Epithelial cell of proximal tubule (primary cell): ENCODE measurements at places on chromosomes 1 and 21. TPM values are rescaled to one million over a fixed set of nuclear protein-coding genes. Genes with fewer than 3 reads are reported as not detected.

VWA5B1 gene
- not detected in 2 replicates for total RNA-seq

GNPAT gene
- total RNA-seq, result 35.5 and 46.3 TPM in 2 replicates

SLC6A9 gene
- 1.3 and 4.1 TPM in 2 replicates for total RNA-seq

FLAD1 gene
- total RNA-seq, result 41.9 and 67.5 TPM in 2 replicates

PKNOX1 gene
- total RNA-seq, result 17.5 and 20.3 TPM in 2 replicates

PPCS gene
- total RNA-seq, result 75.5 and 80.5 TPM in 2 replicates

KDM1A gene
- total RNA-seq, result 110 and 136 TPM in 2 replicates

SPRR5 gene
- total RNA-seq, result not detected in 2 replicates

CACHD1 gene
- 5.9 and 6.7 TPM in 2 replicates for total RNA-seq

NUF2 gene
- 39.3 and 43.6 TPM in 2 replicates for total RNA-seq

KRTAP10-10 gene
- not detected in 2 replicates for total RNA-seq

EPHA10 gene
- total RNA-seq, result under 0.01 and 0.17 TPM in 2 replicates

NOS1AP gene
- 0.72 and 2.2 TPM in 2 replicates for total RNA-seq

BMP8B gene
- 0.58 and 1.9 TPM in 2 replicates for total RNA-seq

C1QTNF12 gene
- 1.7 and 5.1 TPM in 2 replicates for total RNA-seq

SPATA21 gene
- total RNA-seq, result not detected in 2 replicates

TMEM269 gene
- total RNA-seq, result not detected in 2 replicates

COL11A1 gene
- total RNA-seq, result 3.3 and 8.2 TPM in 2 replicates

CDA gene
- total RNA-seq, result 6.0 and 10.1 TPM in 2 replicates

LCE3E gene
- not detected in 2 replicates for total RNA-seq

NBPF4 gene
- total RNA-seq, result not detected in 2 replicates

WNT3A gene
- total RNA-seq, result not detected in 2 replicates

ACKR1 gene
- total RNA-seq, result not detected in 2 replicates

NTRK1 gene
- not detected in 2 replicates for total RNA-seq

MYBPH gene
- not detected in 2 replicates for total RNA-seq

ARMH1 gene
- total RNA-seq, result not detected in 2 replicates

CFAP298 gene
- total RNA-seq, result 61.3 and 70.5 TPM in 2 replicates

CELSR2 gene
- total RNA-seq, result 8.2 and 14.2 TPM in 2 replicates

FMO3 gene
- not detected in 2 replicates for total RNA-seq

PRELP gene
- not detected in 2 replicates for total RNA-seq

AMY1C gene
- total RNA-seq, result not detected in 2 replicates

LAMC1 gene
- 122 and 162 TPM in 2 replicates for total RNA-seq

LCE1C gene
- not detected in 2 replicates for total RNA-seq

RNF115 gene
- total RNA-seq, result 10.4 and 10.6 TPM in 2 replicates

GPR37L1 gene
- total RNA-seq, result 0.06 and 0.07 TPM in 2 replicates

MPZ gene
- total RNA-seq, result 0.69 and 1.2 TPM in 2 replicates

OPTC gene
- total RNA-seq, result not detected in 2 replicates

OVAAL gene
- total RNA-seq, result not detected in 2 replicates

GCSAML gene
- not detected in 2 replicates for total RNA-seq

SV2A gene
- total RNA-seq, result 2.9 and 5.9 TPM in 2 replicates

CADM3 gene
- total RNA-seq, result not detected in 2 replicates

LCE3D gene
- total RNA-seq, result not detected in 2 replicates

PADI2 gene
- total RNA-seq, result 1.5 and 15.2 TPM in 2 replicates

ORC1 gene
- total RNA-seq, result 13.0 and 30.1 TPM in 2 replicates

C1orf232 gene
- total RNA-seq, result not detected in 2 replicates

ZBTB8B gene
- 0.07 and 0.23 TPM in 2 replicates for total RNA-seq

NUDT17 gene
- total RNA-seq, result 4.0 and 4.3 TPM in 2 replicates

NT5C1A gene
- not detected in 2 replicates for total RNA-seq

S100B gene
- not detected in 2 replicates for total RNA-seq

PRR9 gene
- total RNA-seq, result 0.72 TPM in 1 of 2 replicates, not detected in the other
